Smooth muscle cell of the brain vasculature (primary cell): ENCODE measurements at places on chromosomes 11 and 22.

- DNase-seq: no peak
These were observed 78.7 kb upstream of the MYOD1 start for GRCh38 chr11:17640493-17641164.

GRCh38 chr11:22521226-22521625 is 104.4 kb downstream of the FANCF start:
- no peak for DNase-seq

DNA sequence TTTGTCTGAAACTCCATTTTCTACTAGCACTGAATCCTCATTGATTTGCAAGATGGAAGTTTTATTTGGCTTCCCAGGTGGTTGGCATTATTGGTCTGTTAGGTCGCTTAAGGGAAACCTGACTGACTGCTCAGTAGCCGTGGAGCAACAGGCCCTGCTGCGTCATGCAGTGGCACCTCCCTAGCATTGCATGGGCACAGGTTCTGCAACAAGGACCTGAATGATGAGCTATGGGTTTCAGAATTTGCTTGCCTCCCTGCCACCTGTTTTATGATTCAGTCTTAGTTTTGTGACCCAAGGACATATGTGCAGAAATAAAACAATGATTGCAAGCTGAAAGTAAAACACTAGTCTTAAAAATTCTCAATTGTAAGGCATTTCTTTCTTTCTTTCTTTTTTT is 128.5 kb downstream of the SLC1A2 start:
- DNase-seq: no peak

GRCh38 chr11:47499614-47500013 is 50.7 kb upstream of the RAPSN start:
- DNase-seq: no peak

- no peak for DNase-seq
These were observed 15.0 kb downstream of the POU2F3 start for GRCh38 chr11:120254788-120255518.

DNA sequence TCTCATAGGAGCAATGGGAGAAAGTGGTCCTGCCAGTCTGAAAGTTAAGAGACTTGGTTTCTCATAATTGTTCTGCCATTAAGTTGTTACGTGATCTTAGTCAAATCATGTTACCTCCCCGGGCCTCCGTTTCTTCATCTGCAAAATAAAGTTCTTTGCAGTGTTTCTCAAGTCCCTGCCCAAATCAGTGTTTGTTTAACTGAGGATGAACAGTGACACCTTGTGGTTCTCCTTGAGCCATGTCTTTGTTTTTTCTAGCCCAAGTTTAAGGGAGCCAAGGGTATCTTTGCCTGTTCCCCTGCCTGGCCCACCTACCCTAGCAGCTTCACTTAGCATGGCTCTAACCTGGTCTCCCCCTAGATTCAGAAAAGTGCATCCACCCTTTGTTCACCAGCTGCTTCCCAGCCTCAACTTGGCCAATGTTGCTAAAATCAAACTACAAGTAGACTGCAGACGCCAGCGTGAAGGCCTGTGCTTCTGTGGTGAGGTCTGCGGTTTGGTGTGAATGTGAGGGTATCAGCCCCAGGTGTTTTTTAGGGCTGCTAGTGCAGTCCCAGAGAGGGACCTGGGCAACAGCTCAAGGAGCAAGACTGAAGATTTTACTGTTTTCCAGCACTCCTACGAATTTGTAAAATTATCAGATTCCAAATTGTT is 35.5 kb downstream of the FZD4 start:
- DNase-seq: peak; percentile 52

DNA sequence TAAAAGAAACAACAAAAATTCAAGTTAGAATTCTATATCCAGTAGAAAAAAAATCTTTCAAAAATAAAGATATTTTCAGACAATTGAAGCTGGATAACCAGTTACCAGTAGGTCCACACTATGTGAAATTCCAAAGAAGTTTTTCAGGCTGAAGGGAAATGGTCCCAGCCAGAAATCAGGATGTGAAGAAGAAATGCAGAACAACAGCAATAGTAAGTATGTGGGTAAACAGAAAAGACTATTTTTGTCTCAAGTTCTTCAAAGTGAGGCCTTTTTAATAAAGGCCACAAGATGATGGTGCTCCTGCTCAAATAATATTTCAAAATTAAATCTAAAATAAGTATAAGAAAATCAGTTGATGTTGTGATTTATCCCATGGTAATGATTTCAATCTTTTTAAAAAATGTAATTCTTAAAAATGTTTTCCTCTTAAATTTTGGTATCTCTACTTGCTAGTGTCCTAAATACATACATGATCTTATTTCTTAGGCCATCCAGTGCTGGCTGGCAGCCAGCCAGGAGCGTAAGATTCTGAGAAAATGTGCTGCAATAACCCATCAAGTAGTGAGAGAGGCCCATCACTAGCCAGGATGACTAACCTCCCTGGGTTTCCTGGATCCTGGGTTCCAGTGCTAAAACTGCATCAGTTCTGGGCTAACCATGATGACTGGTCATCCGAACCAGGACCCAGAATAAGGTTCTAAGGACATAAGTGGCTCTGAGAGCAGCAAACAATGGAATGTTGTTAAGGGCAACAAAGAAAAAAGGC is 15.6 kb upstream of the UCP3 start:
- peak; percentile 53 for DNase-seq

DNA sequence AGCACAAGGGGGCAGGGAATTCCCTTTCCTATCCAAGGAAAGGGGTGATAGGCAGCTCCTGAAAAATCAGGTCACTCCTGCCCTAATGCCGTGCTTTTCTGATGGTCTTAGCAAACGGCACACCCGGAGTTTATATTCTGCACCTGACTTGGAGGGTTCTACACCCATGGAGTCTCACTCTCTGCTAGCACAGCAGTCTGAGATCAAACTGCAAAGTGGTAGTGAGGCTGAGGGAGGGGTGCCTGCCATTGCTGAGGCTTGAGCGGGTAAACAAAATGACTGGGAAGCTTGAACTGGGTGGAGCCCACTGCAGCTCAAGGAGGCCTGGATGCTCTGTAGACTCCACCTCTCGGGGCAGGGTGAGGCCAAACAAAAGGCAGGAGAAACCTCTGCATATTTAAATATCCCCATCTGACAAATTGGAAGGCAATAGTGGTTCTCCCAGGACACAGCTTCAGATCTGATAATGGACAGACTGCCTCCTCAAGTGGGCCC is 194.7 kb downstream of the OR4A47 start:
- DNase-seq: no peak

GRCh38 chr11:81825346-81825745 is 908.3 kb downstream of the FAM181B start:
- DNase-seq: no peak

GRCh38 chr11:8222820-8223512 is 40.7 kb downstream of the LMO1 start:
- DNase-seq: no peak

GRCh38 chr11:115197031-115197430 is 307.2 kb downstream of the CADM1 start:
- no peak for DNase-seq

GRCh38 chr22:30272781-30273601 is 6.3 kb upstream of the OSM start:
- DNase-seq: no peak

GRCh38 chr11:5300251-5300650 is 1.5 kb downstream of the OR51B4 start:
- DNase-seq: no peak

- no peak for DNase-seq
These were observed 24.4 kb downstream of the KCTD17 start for GRCh38 chr22:37075822-37076433.

DNA sequence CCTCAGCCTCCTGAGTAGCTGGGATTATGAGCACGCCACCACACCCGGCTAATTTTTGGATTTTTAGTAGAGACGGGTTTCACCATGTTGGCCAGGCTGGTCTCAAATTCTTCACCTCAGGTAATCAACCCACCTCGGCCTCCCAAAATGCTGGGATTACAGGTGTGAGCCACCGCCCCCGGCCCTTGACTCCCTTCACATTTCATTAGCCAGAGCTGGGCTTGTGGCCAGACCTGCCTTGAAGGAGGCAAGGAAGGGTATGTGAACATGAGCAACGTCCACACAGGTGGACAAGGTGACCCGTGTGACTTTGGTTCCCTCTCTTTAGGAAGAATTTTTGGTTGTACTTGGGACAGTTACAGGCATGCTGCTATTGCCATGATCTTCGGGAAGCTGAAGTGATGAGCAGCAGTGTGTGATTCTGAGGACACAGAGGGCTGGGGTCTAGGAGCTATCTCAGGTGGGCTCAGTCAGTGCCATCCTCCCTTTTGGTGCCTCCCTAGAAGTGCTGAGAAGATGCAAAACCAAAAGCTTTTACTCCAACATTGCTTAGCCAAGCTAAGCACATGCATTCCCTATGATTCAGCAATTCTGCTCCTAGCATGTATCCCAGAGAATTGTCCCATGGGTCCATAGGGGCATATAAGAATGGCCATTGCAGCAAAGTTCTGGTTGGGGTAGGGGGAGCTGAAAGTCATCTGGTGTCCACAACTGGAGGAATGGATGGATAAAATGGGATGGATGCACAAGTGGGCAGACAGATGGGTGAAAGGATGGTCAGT is 6.1 kb downstream of the AP5B1 start:
- DNase-seq: no peak

GRCh38 chr11:44246726-44247125 is 63.2 kb downstream of the ALX4 start:
- DNase-seq: no peak

GRCh38 chr11:44775366-44775984 is 48.7 kb downstream of the TSPAN18 start:
- no peak for DNase-seq

DNA sequence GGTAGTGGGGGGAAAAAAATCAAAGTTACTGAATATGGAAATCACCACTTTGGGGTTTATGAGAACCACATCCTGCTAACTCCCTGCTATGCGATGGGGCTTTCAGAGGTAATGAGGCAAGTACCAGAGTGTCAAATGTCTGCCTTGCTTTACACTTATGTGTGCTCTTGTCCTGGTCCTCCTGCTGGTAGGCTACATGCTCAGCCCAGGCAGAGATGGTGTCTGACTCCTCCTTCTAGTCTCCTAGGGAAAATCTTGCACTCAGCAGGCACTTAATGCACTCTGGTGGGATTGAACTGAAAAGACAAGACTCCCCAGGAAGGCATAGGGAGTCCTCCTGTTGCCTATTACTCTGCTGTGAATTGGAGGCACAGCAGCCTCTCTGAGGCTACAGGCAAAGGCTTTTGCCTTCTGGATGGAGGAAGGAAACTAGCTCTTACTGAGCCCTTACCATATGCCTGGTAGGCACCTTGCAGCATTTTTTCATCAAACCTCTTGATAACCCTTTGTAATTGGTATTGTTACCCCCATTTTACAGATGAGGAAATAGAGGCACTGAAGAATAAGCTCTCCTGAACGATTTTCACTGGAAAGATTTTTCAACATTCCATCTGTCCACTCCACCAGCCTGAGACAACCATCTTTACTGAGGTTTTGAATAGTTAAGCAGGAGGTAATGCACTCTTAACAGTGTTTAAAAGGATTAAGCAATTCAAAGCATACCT is 132.1 kb upstream of the PAX6 start:
- DNase-seq: no peak

DNA sequence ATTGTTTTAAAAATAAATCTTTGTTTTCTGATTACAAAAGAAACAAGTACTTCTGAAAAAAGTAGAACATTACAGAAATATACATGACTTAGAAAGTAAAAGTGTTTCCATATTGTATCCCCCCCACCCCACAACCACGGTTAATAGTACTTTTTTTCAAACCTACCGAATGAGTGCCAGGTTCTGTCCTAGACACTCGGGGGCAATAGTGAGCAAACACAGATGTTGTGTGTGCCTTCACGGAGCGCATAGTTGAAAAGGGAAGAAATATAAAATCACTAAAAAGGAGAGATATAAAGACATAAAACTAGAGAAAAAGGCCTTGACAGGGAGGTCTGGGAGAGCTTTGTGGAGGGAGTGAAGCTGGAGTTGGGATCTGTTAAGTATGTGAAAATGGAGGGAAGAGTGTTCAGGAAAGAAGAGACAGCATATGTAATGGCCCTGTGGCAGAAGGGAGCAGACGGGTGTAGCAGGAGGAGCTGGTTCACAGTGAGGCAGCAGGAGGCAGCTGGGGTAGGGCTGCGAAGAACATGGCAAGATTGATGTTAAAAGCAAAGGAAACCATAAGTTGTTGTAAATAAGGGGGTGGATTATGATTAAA is 42.1 kb upstream of the ALX4 start:
- no peak for DNase-seq

GRCh38 chr11:9386901-9387300 is 2.4 kb downstream of the IPO7 start:
- no peak for DNase-seq

DNA sequence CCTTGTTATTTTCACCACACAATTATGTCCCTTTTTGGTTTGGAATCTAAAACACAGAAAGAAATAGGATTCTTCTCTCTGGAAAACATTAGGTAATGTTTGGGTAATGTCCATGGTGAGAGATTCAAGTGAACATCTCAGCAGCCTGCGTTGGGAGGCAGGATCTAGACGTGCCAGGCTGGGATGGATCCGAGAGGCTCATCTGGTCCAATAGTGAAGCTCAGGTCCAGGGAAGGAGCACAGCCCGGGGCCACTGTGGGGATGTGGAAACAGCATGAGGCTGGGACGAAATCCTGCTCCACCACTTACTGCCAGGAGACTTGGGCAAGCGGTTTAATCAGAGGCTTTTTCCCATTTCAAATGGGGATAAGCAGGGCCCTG is 109.9 kb downstream of the CSNK2A3 start:
- DNase-seq: no peak

DNA sequence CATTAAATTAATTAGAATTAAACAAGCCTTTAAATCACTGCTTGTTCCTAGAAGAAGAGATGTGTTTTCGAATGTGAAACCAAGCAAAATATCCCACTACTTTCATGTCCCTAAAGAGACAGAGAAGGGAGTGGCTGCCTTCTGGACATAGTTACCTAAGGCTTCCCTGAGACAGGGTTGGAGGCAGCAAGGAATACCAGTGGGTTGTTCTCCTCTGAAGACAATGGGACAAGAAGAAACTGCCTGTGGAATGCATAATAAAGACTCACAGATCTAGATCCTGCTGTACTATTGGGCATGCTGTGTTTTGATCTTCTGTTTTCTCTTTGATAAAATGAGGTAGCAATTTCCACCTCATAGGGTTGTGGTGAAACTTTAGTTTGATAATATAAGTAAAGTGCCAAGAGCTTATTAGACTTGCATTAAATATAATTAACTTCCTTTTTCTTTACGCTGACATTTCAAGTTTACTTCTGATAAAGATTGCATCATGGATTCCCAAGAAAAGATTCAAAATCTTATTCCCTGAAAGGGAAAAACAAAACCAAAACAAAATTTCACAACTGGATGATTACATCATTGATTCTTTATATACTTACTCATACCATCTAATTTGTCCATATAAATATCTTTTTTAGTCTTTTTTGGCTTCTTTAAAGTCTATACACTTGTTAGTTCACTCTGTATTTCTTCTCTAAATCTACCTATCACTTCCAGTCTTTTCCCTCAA is 621.3 kb downstream of the ETS1 start:
- DNase-seq: no peak

- DNase-seq: no peak
These were observed 5.2 kb upstream of the OAF start for GRCh38 chr11:120205596-120206161.

DNA sequence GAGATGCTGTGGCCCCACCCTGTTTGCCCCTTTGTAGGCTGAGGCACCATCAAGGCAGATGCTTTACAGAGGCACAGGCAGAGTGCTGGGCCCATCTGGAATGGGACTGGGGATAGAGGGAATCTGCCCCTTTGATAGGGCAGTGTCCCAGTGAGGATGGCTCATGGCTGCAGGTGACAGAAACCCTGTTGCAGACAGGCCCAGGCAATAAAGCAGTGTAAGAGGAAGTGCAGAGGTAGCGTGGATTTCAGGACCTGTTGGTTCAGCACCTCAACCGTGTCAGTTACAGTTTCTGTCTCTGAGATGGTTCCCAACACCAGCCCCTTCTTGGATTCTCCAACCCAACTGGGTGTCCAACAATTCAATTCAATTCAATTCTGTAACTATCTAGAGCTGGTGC is 25.1 kb downstream of the PRDM11 start:
- DNase-seq: no peak
